ENCODE measurements at places on chromosomes 3 and 15. TPM values are rescaled to one million over a fixed set of nuclear protein-coding genes. Genes with fewer than 3 reads are reported as not detected.

DNA sequence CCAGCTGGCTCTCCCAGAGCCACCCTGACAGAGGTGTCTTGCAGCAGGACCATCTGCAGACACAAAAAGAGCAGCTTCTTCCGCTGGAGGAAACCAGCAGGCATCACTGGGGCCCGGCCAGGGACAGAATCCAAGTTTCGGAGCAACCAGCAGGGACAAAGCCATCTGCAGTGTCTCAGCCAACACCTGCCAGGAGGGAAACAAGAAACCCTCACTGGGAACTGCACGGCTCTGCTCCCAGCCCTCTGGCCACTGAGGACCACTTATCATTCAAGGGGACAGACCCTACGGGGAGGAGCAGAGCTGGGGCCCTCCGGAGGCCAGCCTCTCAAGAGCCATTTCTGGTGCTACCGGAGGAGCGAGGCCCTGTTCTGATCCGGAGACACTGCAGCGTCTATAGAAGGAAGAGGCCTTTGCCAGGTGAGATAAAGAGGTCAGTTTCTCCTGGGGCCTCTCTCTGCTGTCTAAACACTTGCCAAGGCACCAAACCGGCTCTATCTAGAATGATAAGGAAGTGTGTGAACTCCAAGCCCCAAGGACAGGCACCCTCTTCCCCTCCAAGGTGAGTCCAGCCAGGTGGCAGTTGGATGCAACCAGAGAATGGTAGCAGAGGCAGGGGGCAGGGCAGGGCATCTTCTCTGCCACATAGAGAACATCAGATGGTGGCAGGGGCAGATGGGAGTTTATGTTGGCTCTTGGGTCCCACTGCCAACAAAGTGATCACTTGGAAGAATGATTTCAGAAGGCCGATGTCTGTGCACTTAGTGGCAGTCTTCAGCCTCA is 89.0 kb downstream of the CHSY1 start:
- peak; percentile 95 for DNase-seq
- no peak overlapping the region for H3K4me3 ChIP-seq
- peak overlapping the region; percentile 52 for H3K27ac ChIP-seq
- no peaks in the 10 kb centered on the region for H3K36me3 ChIP-seq

DNA sequence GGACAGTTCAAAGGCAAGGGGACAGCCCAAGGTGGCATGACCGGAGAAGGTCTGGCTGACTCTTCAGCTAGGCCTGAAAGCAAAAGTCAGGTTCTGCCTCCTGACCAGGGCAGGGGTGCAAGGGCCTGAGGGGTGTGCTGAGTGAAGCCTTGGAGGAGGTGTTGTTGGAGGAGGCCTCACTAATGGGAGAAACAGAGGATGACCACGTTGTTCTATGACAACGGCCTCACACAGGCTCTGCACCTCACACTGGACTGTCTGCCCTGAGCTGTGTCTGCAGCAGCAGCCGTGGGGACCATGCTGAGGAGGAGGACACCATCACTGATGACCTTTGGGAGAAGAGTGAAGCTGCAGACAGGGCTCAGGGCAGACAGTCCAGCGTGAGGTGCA is 116.9 kb upstream of the ABHD17C start:
- no peaks in the 10 kb centered on the region for H3K4me1 ChIP-seq
- no peak for DNase-seq
- H3K4me3 ChIP-seq = no peak overlapping the region

GRCh38 chr3:159872374-159873109 is 116.1 kb upstream of the IL12A start:
- no peak overlapping the region for H3K4me3 ChIP-seq
- peak; percentile 55 for DNase-seq
- H3K27ac ChIP-seq = peak overlapping the region; percentile 55
- H3K4me1 ChIP-seq = peaks cover 48% of the 10 kb centered on the region

DNA sequence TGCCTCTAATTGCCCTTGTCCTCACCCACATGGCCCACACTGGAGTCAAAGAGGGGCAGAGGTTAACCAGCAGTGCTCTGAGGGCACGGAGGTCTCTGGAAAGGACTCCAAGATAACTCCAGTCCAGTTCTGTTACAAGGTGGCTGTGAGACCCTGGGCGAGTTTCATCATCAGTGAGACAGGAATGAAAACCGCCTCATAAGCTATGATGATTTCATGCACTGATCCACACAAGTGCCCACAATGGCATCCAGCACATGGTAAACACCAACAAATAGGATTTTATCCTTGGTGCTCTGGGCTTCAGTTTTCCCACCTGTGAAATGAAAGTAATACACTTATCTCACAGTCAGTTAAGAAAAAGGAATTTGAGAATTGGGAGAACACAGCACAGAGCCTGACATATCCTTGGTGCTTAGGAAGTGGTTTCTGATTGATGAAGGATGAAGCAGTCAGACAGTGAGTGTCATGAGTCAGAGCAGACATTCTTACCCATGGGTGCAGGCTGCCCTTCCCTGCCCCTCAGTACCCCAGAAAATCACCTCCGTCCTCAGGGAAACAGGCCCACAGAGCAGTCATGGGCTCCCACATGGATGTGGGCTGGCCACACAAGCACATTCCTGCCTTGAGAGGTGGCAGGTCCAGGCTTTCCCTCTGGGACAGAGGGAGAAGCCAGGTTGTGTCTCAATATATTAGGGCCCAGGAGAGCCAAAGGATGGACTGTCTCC is 48.4 kb downstream of the DAPK2 start:
- H3K4me1 ChIP-seq = peaks cover 18% of the 10 kb centered on the region
- no peak for DNase-seq
- no peak overlapping the region for H3K4me3 ChIP-seq
- no peaks in the 10 kb centered on the region for H3K27me3 ChIP-seq
- H3K27ac ChIP-seq = no peak overlapping the region

GRCh38 chr15:101543431-101543830 is 53.9 kb upstream of the PCSK6 start:
- H3K27ac ChIP-seq = no peak overlapping the region
- H3K4me1 ChIP-seq = no peaks in the 10 kb centered on the region
- no peak for DNase-seq
- no peak overlapping the region for H3K4me3 ChIP-seq
- H3K27me3 ChIP-seq = no peaks in the 10 kb centered on the region

- H3K36me3 ChIP-seq = peaks cover 3% of the 10 kb centered on the region
- H3K4me1 ChIP-seq = peaks cover 15% of the 10 kb centered on the region
- H3K4me3 ChIP-seq = no peak overlapping the region
- H3K27me3 ChIP-seq = peaks cover 28% of the 10 kb centered on the region
- no peak for DNase-seq
- H3K27ac ChIP-seq = no peak overlapping the region
Measured at GRCh38 chr3:49670940-49671290, 3.2 kb upstream of the APEH start.

DNA sequence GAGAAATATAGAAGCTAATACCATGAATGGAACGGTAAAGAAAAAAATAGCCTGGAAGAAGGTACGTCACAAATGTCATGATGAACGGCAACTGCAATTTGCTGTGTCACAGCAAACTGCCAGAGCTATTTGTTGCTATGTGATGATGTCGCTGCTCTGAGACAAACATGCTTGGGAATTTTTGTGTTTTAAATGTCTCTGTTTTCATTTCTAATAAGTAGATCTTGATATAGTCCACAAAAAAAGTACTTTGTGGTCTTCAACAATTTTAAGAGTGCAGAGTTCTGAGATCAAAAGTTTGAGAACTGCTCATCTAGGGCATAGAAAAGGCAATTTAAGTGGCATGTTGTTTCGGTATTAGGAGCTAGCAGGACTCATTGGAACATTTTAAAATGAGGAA is 4.3 kb upstream of the NR1D2 start:
- H3K4me1 ChIP-seq = peaks cover 7% of the 10 kb centered on the region
- no peaks in the 10 kb centered on the region for H3K36me3 ChIP-seq
- DNase-seq = no peak
- no peaks in the 10 kb centered on the region for H3K27me3 ChIP-seq

GRCh38 chr15:92845126-92845508 is 55.0 kb upstream of the CHD2 start:
- H3K27me3 ChIP-seq = no peaks in the 10 kb centered on the region
- no peaks in the 10 kb centered on the region for H3K36me3 ChIP-seq

DNA sequence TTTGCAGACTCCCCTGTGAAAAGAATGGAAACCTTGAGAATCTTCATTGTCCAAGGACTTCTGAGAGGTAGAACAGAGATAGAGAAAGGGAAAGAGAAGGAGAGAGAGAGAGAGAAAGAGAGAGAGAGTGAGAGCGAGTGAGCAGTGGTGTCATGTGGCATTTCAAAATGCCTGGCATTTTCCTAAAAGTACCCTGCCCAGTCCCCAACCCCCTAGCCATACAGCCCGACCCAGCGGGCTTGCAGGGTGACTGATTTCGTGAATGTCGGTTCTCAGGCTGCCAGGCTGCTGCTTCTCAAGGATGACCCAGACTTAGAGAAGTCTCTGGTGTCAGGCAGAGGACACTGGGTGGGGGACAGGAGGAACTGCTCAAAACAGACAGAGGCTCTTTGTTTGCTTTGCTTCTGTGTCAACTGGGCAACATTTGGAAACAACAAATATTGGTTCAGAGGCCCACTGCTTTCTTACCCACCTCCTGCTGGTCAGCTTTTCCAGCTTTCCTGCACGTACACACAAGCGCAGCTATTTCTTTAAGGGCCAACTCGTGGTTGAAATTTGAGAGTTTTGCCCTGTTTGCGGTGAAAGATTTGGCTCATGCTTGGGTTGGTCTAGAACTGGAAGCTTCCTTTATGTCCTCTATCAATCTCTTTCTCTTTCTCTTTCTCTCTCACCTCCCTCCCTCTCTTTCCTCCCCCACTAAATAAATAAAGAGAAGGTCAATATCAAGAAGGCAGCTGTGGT is 3.7 kb upstream of the TF start:
- DNase-seq = no peak
- H3K27ac ChIP-seq = no peak overlapping the region
- peaks cover 51% of the 10 kb centered on the region for H3K27me3 ChIP-seq
- H3K4me3 ChIP-seq = no peak overlapping the region

WDR82 gene
- 67.3 TPM for total RNA-seq

GPR149 gene
- not detected for total RNA-seq

WDR93 gene
- total RNA-seq = 0.13 TPM

HES1 gene
- total RNA-seq = 12.0 TPM

SI gene
- total RNA-seq = not detected

PRR20G gene
- not detected for total RNA-seq

HAUS2 gene
- total RNA-seq = 28.2 TPM

All from esophagus muscularis mucosa (tissue), 4 donors.